ELF-1 (cell line): ENCODE measurements at places on chromosomes 13 and 19.
A peak's percentile ranks its signal among the peaks of the same experiment; 100 is the strongest.

DNA sequence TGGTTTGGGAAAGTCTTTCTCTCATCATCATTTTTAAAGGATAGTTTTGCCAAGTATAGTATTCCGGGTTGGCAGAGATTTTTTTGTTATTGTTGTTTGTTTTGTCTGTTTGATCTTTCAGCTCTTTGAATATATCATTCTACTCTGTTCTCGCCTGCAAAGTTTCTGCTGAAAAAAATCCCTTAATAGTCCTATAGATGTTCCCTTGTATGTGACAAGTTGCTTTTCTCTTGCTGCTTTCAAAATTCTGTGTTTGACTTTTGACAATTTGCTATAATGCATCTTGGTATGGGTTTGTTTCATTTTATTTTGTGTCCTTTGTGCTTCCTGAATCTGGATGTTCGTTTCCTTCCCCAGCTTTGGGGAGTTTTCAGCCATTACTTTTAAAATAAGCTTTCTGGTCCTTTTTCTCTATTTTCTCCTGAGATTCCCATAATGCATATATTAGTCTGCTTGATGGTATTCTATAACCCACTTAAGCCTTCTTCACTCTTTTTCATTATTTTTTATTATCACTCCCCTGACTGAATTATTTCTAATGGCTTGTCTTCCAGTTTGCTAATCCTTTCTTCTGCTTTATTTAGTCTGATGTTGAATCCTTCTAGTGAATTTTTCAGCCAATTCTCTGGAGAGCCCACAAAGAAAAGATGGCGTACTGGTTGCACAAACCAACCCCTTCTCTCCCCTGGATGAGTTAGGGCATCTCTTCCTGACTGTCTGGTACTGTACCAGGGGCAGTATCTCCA, 14.6 kb downstream of the ZNF569 start:
- DNase-seq = no peak

GRCh38 chr19:32498648-32499200, 82.3 kb upstream of the PDCD5 start:
- DNase-seq = no peak

DNA sequence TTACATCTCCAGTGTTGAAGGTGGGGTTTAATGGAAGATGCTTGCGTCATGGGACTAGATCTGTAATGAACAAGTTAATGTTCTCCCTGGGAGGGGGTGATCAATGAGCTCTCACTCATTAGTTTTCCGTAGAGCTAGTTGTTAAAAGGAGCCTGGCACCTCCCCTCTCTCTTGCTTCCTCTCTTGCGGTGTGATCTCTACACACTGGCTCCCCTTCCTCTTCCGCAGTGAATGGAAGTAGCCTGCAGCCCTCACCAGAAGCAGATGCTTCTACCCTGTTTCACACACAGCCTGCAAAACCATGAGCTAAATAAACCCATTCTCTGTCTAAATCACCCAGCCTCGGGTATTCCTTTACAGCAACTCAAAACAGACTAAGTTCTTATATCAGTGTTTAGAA, 318.8 kb downstream of the SLITRK1 start:
- DNase-seq = no peak

DNA sequence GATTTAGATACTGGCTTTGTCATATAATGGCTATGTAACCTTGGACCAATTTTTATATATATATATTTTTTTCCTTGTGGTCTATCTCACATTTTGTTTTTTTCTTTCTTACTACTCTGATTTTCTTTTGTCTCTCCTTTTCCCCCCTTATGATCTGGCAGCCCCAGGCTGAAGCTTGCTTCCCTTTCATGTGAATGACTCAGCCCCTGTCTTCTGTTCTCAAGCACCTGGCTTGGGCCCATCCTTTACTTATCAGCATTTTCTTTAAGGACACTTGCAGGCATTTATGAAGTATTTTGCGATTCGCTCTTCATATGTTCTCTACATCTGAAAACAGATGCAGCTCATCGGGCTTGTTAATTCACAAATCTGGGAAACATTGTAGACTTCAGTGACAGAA, 163.6 kb downstream of the SPRY2 start:
- DNase-seq = peak; percentile 67

GRCh38 chr19:32581705-32582179, 752 bp downstream of the PDCD5 start:
- DNase-seq = peak; percentile 47

DNA sequence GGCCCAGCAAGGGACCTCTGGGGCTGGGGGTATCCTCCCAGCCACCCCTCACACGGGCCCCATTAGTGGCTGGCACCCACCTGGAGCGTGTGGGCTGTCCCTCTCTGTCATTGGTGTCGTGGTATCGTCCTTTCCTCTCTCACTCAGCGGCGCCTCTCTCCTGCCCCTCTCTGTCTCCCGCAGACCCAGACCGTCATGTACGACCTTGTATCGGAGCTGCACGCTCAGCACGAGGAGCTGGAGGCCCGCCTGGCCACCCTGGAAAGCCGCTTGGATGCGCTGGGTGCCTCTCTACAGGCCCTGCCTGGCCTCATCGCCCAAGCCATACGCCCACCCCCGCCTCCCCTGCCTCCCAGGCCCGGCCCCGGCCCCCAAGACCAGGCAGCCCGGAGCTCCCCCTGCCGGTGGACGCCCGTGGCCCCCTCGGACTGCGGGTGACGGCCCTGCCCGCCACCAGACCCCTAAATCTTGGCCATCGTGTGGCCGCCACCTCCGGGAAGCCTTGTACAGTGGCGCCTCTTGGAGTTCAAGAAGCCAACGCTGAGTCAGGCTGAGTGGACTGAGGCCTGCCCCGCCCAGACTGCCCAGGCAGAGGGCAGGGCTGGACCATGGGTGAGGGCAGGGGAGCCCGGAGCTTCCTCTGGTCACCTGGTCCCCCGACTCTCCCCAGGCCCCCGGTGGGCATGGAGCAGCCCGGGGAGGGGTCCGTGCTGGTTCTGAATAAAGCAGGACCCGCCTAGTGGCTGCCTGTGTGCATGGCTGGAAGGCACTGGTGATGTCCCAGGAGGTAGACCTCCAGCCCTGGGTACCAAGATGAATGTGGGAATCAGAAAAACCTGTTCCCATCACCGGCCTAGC, 9.8 kb upstream of the ARRDC2 start:
- no peak for DNase-seq
